ENCODE measurements at places on chromosomes 7 and 10. TPM values are rescaled to one million over a fixed set of nuclear protein-coding genes. Genes with fewer than 3 reads are reported as not detected.

DNA sequence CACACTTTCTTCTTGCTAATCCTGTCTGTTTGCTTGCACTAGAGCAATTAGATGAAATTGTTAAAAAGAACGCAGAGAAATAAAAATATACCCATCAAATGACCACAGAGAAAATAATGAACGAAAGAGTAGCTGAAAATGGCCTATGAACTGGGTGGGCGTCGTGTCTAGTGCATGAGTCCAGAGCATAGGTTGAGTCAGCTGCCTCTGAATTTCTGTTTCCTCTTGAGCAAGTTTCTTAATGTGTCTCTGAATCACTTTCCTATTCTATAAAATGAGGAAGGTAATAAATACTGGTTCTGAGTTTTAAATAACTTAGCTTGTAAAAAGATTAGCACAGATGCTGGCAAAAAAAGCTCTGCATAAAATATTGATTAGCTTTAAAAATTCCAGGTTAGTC, 75.0 kb downstream of the POM121L12 start:
- DNase-seq, result no peak

GRCh38 chr10:73083221-73083620, 13.4 kb downstream of the P4HA1 start:
- DNase-seq, result no peak

DNA sequence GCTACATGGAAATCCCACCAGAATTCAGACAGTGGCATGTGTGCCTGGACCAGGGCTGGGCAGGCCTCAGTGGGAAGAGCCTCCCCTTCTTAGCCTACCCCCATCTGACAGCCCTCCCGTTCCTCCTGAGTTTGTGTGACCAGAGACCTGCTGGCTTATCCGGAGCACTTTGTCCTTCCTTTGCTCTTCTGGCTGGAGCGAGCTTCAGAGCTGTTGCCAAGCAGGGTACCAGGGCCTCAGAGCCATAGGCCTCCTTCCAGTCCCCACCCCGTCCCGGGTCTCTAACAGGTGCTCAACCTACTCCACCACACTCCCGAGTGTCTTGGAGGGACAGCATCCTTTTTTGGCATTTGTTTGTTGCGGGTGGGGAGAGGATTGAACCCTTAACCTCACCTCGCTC, 26.5 kb upstream of the TRIM8 start:
- DNase-seq, result no peak

GRCh38 chr10:25382029-25382810, 207.4 kb downstream of the GPR158 start:
- DNase-seq, result no peak

DNA sequence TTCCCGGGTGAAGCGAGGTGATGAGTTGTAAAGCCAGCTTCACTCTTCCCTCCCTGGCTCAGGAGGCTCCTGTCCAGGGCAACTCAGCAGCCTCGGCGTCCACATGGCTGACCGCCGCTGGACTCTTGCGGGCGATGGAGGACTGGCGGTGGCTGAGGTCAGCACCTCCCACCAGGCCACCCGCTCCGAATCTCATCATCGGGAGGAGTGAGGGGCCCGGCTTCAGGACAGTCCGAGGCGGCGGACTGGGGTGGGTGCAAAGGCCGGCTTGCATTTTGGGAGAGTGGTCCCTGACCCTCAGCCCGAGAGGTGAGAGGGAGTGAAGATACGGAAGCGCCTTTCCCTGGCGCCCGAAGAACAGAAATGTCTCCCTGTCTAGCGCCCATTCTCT, 759 bp downstream of the DNAJB12 start:
- DNase-seq, result peak; percentile 54

- no peak for DNase-seq
Measured at GRCh38 chr10:90888387-90888786, 16.6 kb downstream of the RPP30 start.

DNA sequence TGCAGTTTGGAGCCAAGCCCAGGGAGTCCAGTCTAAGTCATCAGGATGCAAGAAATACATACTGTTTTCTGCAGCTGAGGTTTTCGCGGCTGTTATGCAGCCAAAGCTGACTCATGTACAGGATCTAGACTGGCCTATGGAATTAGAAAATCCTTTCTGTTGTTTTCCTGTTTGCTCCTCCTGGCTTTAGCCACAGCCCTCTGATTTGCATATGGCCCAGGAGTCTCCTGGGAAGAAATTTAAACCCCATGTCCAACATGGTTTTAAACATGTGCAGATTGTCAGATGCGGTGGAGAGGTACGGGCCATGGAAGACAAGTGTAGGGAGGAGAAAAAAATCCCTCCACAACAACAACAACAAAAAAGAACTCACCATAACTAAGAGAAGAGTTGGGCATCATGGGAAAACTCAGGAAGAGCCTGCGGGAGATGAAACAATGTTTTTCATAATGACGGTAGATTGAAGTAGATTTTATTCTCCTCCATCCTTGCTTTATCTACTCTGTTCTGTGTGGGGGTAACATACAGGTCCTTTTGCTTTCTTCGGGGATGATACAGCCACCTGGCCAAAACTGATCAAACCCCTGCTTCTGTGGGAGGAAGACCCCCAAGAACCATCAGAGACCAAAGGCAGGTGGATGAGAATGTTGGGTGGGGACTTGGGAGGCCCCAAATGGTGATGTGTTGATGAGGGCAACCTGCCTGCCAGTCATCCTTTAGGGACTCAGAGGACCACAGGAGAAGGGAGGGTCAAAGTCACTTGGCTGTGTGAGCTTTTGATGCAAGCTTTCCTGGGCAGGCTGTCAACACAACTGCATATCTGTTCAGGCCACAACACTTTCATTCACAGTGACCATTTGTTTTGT, 29.8 kb upstream of the GNA12 start:
- no peak for DNase-seq

GRCh38 chr10:927131-927530, 4.4 kb downstream of the LARP4B start:
- no peak for DNase-seq

Gene OTUD1
- total RNA-seq, result 5.5 TPM

GRCh38 chr7:55651057-55651456, 78.8 kb upstream of the VOPP1 start:
- DNase-seq, result no peak

- DNase-seq, result no peak
Measured at GRCh38 chr10:86899670-86900276, 57.6 kb downstream of the MMRN2 start.

DNA sequence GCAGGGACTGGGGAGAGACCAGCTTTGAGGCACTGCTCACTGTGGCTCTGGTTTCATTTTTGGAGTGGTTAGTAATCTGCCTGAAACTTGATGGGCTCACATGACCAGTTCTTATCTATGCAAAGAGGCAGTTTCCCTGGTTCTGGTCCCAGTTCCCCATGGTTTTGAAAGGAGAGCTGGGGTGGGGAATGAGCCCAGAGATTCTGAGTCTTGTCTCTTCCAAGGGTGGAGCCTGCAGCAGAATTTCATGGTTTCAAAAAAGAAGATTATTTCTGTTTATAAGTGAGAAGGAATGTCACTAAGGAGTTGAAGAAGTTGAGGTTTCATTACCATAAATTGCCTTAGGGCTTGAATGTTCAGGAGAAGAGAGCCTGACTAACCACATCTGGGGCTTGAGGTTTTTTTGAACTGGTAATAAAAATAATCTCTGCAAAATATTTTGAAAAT, 190.2 kb upstream of the HABP2 start:
- DNase-seq, result no peak

GRCh38 chr10:13627459-13628310, 40.9 kb downstream of the PRPF18 start:
- DNase-seq, result no peak

GRCh38 chr7:14851610-14852009, 50.9 kb downstream of the DGKB start:
- DNase-seq, result no peak

- no peak for DNase-seq
Measured at GRCh38 chr7:70033226-70033625, 435.0 kb downstream of the AUTS2 start.

GRCh38 chr10:69934768-69935167, 117.9 kb upstream of the MACROH2A2 start:
- no peak for DNase-seq

Gene GPC2
- total RNA-seq, result 0.65 TPM

GRCh38 chr10:52066383-52066782, 247.7 kb upstream of the DKK1 start:
- DNase-seq, result no peak

DNA sequence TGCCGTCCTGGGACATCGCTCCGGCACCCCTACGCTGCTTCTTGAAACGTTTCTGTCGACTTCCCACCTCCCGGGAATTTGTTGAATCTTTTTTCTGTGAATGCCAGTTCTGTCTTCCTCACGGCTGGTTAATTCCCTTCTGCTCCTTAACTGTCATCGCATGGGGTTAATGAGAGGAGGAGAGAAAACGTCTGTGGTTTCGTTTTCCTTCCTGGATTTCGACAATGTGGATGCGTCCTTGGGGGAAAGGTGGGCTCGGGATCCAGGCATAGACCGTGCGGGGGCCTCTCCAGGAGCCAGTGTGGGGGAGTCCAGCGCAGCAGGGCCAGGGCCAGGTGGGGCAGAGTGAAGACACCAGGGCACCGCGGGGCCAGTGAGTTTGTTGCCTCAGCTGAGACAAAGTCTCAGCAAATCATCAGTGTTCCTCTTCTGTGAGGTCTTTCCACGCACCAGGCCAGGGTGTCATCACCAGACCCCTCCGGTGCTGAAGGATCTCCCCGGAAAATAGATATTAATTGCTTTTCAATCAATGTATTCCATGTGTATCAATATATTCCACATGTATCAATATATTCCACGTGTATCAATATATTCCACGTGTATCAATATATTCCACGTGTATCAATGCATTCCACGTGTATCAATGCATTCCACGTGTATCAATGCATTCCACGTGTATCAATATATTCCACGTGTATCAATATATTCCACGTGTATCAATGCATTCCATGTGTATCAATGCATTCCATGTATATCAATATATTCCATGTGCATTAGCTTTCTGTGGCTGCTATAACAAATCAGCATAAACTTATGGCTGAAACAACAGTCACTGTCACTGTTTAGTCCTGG, 33.7 kb upstream of the CFAP46 start:
- no peak for DNase-seq

GRCh38 chr7:133957845-133958244, 169.3 kb upstream of the LRGUK start:
- no peak for DNase-seq

- DNase-seq, result no peak
Measured at GRCh38 chr10:48416584-48417232, 110.2 kb downstream of the MAPK8 start.

GRCh38 chr10:84340187-84340586, 11.8 kb downstream of the CCSER2 start:
- DNase-seq, result no peak

Gene FZD8
- total RNA-seq, result 6.6 TPM

- DNase-seq, result no peak
Measured at GRCh38 chr7:155604504-155604997, 39.9 kb upstream of the RBM33 start.

- no peak for DNase-seq
Measured at GRCh38 chr7:14195079-14195478, 205.6 kb upstream of the ETV1 start.

GRCh38 chr7:106609416-106609815, 51.5 kb downstream of the CCDC71L start:
- no peak for DNase-seq

- DNase-seq, result no peak
Measured at GRCh38 chr7:39952803-39953202, 2.7 kb downstream of the CDK13 start.

All from pancreas (tissue), 10 donors.